Articular chondrocyte of knee joint (primary cell): ENCODE measurements at places on chromosomes 3 and 15. TPM values are rescaled to one million over a fixed set of nuclear protein-coding genes. Genes with fewer than 3 reads are reported as not detected.

The KCTD6 gene
- 10.3 and 10.5 TPM in 2 replicates for total RNA-seq

The PLEKHO2 gene
- 60.5 and 76.0 TPM in 2 replicates for total RNA-seq

The GRIP2 gene
- total RNA-seq = 0.65 and 1.6 TPM in 2 replicates

The CISH gene
- total RNA-seq = 0.76 and 1.3 TPM in 2 replicates

The SST gene
- not detected in 2 replicates for total RNA-seq

The SNTN gene
- total RNA-seq = not detected in 2 replicates

The EFHB gene
- total RNA-seq = 0.54 and 4.2 TPM in 2 replicates

The NEK4 gene
- 21.0 and 21.8 TPM in 2 replicates for total RNA-seq

The TGM4 gene
- not detected in 2 replicates for total RNA-seq

The ASB14 gene
- under 0.01 and 0.11 TPM in 2 replicates for total RNA-seq

The CCR8 gene
- total RNA-seq = not detected in 2 replicates

The RAB6B gene
- 0.65 and 0.78 TPM in 2 replicates for total RNA-seq

The SLC28A1 gene
- not detected in 2 replicates for total RNA-seq

The SPTSSB gene
- 0.11 TPM in 1 of 2 replicates, not detected in the other for total RNA-seq

The LTK gene
- 0.11 and 0.13 TPM in 2 replicates for total RNA-seq

The CPNE9 gene
- total RNA-seq = not detected in 2 replicates

The REC114 gene
- total RNA-seq = not detected in 2 replicates
